ENCODE measurements at places on chromosomes 7 and 10.

- DNase-seq, result no peak
Measured at GRCh38 chr10:43892062-43892770, 243.5 kb upstream of the ZNF32 start.

DNA sequence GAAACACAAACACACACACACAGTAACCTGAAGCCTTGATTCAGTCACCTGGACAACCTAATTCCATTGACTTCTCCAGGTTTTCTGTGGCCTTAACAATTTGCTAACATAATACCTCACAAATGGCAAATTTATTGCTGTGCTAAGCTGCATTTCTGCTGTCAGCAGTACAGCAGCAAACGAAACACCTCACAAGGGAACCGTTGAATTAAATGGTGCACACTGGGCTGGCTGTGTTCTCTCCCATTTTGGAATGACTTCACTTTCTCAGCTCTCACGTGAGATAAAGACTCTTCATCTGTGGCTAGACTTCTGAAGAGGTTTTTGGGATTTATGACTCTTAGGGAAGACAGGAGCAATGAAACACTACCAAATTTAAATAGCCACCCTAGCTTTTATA is 152.5 kb downstream of the GPR158 start:
- DNase-seq, result no peak

GRCh38 chr10:133096616-133097269 is 9.0 kb downstream of the ADGRA1 start:
- peak; percentile 18 for DNase-seq

GRCh38 chr7:26375726-26376174 is 84.1 kb downstream of the SNX10 start:
- peak; percentile 54 for DNase-seq

- DNase-seq, result no peak
Measured at GRCh38 chr7:36299223-36299774, 90.4 kb upstream of the ANLN start.

DNA sequence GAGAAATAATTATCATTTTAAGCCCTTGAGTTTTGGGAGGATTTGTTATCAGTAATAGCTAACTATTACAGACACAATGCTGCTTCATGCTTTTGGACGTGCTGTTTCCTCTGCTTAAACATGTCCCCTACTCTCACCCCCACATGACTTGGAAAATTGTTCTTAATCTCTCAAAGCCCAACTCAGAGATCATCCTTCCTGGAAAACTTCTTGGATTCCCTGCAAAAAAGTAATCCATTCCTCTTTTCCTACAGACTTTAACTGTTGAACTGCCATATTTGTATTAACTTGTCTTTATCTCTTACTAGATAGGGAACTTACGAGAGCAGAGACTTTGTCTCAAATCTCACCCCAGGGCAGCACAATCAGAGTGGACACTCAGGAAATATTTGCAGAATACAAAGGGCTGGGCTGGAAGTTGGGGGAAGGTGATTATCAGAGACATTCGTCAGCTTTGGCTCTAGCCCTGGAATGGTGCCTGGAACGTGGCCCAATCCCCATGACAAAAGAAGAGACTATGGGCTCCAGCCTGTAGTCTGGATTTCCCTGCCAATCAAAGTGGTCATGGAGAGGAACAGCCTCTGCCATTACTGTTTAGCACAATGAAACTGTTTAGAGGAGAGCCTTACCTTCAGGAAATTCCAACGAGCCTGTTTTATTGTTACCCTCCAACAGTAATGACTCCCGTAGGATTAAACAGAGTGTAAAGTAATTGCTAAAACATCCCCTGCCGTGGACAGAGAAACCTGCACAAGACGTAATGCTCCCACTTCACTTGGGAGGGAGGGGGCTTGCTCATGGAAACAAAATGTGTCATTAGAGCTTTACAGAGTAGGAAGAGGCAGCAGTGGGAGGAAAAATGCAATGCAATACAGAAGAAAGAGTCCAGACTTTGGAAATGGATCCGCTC is 140.4 kb upstream of the AUTS2 start:
- no peak for DNase-seq

- no peak for DNase-seq
Measured at GRCh38 chr7:74164985-74165456, 9.1 kb upstream of the EIF4H start.

- DNase-seq, result no peak
Measured at GRCh38 chr7:154437234-154437633, 385.0 kb downstream of the DPP6 start.

DNA sequence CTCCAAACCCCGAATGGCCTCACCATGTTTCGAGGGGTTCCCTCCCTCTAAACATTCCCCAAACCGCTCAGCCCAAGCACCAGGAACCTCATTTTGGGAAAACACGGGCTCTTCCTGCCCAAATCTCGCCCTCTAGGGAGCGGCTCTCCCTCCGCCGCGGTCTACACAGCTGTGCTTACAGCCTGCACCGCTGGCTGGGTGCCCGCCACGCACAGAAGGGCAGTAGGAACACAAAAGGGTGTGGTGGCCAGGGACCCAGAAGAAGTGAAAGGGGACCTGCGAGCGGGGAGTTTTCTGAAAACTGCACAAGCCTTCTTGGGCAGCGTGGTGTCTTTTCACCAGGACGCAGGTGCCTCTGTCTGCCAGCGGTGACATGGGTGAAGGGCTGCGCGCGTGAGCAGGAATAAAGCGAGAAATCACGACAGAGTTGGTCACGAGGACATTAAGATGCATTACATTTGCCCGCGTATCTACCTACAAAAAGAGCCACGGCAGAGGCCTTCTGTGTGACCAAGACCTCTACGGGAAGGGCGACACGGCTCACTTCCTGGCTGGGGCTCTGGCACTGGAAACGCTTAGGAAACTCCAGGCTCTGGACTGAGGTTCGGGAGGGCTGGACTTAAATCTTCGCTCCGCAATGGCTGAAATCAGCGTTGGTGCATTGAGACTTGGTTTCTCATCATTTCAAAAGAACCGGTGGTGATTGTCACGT is 171.7 kb downstream of the LSM5 start:
- DNase-seq, result no peak

DNA sequence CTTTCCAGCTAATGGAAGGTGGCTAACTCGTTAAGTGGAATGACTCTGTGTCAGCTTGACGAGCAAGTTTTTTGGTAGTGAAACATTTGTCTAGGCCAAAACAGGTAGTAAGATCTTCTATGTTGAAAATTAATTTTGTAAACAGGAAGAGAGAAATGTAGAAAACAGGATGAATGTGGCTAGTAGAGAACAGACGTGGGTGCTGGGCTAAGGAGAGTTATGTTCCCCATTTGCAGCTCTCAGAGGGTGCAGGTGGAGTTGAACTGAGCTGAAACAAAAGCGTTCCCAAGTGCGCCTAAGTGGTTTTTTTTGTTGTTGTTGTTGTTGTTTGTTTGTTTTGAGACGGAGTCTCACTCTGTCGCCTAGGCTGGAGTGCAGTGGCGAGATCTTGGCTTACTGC is 59.5 kb upstream of the SRPK2 start:
- DNase-seq, result no peak

DNA sequence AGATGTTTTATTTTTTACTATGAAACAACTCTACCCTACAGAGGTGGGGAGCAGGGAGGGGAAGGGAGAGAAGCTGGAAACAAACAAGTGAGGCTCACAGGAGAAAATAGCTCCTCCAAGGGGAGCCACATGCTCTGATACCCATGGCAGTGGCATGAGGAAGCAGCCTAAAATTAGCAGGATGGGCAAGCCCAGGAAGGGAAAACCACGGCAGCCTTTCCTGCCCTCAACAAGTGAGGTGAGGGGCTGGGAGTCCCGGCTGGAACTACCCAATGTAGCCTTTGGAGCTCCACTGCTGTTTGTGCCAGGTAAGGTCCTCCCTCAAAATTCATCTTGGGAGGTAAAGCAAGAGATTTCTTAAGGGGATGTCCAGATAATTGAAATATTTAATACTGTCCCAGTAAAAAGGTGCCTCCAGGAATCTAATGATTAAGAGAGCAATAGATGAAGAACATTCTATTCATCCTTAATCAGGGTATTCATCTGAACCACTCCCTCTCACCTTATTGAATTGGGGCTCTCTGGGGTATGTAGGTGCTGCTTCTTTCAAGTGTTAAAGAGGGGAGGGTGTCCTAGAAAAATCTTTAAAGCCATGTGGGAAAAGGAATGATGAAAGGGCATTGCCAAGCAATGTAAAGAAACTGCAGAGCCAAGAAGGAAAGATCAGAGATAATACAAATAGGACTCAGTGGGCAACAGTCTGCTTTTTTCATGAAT is 12.8 kb upstream of the HERC4 start:
- no peak for DNase-seq

GRCh38 chr10:32980242-32980557 is 22.2 kb upstream of the ITGB1 start:
- DNase-seq, result no peak

GRCh38 chr7:127119517-127119916 is 133.2 kb downstream of the GRM8 start:
- no peak for DNase-seq

GRCh38 chr7:50822706-50823105 is 40.0 kb upstream of the GRB10 start:
- DNase-seq, result no peak

- peak; percentile 42 for DNase-seq
Measured at GRCh38 chr7:45923290-45923689, 2.2 kb upstream of the IGFBP3 start.

- no peak for DNase-seq
Measured at GRCh38 chr7:66187905-66188304, 17.2 kb upstream of the TPST1 start.

DNA sequence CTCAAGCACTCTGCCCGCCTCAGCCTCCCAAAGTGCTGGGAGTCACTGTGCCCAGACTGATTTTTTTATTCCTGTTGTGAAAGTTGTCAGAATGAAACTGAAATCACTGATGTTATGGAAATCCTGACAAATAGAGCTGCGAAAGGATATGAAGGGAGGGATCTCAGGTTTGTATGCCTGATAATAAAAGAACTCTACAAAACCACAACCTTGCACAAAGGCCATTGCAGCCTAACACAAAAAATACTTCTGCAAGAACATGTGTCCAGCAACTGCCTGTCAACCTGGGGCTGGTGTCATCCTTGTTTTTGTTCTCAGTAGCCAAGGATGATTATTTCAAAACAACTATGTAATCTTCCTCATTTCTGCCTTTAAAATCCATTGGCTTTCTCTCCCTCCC is 126.1 kb downstream of the NEBL start:
- no peak for DNase-seq

DNA sequence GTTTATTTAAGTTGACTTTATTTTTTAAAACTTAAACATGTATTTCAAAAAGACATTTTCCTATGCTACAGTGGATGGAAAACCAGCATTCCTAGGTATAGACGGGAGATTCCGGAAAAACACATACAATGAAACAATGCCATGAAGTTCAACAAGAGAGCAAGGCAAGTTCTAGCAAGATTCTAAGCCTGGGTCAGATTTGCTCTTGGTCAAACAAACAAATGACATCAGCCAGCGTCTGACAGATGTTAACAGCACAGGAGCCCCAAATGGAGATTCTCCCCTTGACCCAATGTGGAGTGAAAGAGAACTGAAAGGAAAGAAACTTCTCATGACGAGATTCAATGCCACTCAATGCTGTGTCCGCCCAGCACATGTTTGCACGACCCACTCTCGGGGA is 149.9 kb downstream of the NEURL1 start:
- no peak for DNase-seq

DNA sequence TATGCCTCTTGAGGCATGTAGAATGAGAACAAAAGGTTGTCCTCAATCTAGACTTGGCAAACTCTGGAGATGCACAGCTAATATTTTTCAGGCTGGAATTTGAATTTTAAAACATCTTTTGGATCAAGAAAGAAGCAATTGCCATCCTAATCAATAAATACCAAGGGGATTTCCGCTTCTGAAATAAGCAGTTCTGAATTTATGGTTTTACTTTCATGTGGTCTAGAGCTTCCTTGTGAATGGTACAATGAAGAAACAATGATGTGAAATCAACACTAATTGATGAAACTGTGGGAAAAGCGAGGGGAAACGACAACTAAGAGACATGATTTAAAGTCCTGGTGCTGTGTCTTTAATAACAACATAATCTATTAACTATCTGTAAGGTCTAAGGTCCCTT is 1202.7 kb downstream of the SORCS3 start:
- DNase-seq, result no peak

GRCh38 chr10:13397052-13397451 is 49.0 kb upstream of the SEPHS1 start:
- no peak for DNase-seq

DNA sequence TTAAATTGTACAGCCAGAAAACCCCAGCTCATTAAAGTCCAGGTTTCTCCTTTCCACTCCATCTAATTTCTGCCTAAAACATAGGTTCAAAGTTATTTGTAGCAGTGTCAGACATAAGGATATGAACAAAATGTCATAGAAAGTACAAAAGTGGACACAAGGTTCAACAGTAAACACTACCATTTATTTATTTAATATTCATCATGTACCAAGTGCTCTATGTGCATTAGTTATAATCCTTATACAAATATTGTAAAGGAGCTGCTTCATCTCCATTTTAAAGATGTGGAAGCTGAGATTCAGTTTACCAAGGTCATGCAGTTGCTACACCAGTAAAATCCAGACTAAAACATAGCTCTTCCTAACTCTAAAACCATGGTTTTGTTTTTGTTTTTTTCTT is 52.0 kb upstream of the CDK1 start:
- DNase-seq, result no peak

DNA sequence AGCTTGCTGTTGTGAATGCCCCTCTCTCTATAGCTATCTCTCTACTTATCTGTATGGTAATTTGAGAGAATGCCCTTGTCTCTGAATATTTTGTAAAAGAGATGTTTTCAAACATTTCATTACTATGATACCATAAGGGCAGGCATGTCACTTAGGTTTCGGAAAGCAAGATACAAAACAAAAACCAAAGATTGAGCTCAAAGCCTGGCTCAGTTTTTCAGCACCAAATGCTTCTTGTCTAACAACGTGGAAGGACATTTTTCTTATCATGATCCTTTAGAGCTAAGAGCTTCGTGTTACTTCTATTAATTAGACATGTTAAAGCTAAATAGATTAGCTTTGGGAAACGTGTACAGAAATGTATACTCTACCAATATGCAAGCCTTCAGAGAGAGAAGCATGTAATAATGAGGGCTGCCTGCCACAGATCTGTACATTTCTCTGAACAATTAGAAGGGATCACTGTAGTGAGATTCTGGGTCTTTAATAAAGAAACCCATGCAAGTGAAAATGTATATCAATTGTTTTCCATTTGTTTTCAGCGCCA is 148.9 kb downstream of the ARID5B start:
- DNase-seq, result no peak

DNA sequence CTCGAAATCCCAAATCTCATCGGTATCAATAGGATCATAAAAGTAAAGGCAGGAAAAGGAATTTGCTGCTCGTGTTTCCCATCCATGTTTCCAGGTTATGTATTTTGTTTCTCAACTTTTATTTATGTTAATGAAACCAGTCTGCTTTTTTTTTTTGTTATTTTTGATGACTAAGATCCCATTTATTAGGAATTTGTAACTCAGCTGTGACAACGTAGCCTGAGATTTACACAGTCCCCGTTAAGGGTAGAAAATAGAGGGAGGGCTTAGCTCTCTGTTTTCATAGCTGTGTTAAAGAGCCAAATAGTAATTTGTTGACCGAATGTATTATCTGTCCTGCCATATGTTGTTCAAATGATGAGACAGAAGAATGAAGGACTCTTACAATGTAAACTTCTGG is 164.0 kb downstream of the MGMT start:
- no peak for DNase-seq
